HS-27A (cell line): ENCODE measurements at places on chromosomes 6 and 20.
A peak's percentile ranks its signal among the peaks of the same experiment; 100 is the strongest.

- no peak for DNase-seq
These were observed 70.9 kb downstream of the ZNF217 start for GRCh38 chr20:53522696-53523095.

- DNase-seq: no peak
These were observed 801.9 kb downstream of the QKI start for GRCh38 chr6:164216368-164216767.

DNA sequence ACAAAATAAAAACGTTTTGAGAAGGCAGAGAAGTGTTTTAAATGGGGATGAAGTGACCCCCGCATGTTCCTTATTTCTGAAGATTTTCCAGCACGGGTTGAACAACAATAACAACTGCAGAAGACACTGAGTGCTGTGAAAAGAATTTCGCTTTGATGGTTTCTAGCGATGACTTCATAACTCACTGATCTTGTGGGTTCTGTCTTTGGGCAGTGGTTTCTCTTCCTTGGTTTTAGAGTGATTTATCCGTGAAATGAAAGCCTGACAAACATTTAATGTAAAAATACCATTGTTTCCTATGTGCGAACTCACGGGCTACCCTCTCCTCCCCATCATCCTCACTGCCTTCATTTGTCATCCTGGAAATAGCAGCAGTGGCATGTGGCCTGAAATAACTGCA is 793.9 kb downstream of the QKI start:
- DNase-seq: no peak

DNA sequence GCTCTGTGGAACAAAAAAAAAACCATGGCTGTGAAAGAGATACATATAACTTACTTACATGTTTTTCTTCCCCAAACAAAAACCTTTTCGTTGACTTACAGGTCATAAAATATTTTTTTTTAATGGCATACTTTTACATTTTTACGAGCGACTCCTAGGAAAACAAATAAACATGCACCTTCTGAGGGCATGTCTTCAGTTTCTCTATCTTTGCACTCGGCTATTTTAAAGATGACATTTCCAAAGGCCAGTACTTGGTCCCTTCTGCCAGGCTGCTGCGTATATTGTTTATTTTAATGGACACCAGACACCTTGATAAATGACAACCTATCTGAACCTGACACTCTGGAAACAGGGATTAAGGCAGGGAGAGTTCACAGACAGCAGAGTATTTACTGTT is 49.4 kb downstream of the PIGU start:
- no peak for DNase-seq

GRCh38 chr6:20205722-20206161 is 6.5 kb downstream of the MBOAT1 start:
- no peak for DNase-seq

- DNase-seq: peak; percentile 34
These were observed 19.3 kb upstream of the WFDC2 start for GRCh38 chr20:45450097-45450818.

GRCh38 chr6:67757465-67758033 is 877.5 kb upstream of the ADGRB3 start:
- DNase-seq: no peak

DNA sequence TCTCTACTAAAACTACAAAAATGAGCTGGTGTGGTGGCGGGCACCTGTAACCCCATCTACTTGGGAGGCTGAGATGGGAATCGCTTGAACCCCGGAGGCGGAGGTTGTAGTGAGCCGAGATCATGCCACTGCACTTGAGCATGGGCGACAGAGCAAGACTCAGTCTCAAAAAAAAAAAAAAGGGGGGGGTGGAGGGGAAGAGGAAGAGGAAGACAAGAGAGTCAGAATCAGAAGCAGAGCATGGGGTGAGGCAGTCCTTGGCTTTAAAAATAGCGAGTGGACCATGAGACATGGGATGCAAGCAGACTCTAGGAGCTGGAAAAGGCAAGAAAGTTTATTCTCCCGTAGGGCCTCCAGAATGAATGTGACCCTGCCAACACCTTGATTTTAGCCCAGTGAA is 3.9 kb upstream of the SLC9A8 start:
- no peak for DNase-seq

DNA sequence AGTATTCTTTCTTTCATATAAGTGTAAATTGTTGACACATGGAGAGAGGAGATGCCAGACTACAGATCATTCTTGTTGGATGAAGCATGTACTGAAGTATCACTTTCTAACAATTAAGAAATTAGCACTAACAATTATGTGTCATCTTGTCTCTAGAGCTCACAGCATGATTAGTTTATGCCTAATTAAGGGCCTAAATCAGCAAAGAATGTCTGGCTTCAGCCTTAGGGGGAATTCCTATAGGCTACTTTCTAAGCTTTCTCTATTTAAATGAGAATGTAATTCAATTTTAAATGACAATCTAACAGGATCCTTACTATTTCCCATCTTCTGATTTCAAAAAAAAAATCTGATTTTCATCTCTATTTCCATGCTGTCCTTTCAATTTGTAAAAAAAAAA is 371.0 kb downstream of the EPHA7 start:
- DNase-seq: no peak

GRCh38 chr20:2708073-2708415 is 15.5 kb downstream of the EBF4 start:
- DNase-seq: no peak

DNA sequence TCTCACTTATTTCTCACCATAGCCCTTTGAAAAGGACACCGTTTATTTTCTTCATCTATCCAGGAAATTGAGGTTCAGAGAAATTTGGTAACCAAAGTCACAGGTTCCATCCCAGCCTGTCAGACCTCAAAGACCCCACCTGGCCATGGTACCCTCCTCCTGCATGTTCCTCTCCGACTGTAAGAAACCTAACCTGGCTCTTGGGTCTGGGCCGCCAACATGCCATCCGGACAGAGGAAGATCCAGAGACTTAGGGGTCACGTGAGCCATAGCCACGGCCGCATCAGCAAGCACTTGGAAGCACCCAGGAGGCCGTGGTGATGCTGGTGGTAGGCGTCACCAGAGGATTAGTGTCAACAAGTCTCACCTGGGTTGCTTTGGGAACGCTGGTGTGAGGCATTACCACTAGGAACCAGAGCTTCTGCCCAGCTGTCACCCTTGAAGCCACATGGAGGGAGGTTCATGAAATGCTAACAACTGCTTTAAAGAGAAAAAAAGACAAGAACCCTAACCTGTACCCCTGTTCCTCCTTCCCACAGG is 177.1 kb downstream of the EYA2 start:
- DNase-seq: no peak

DNA sequence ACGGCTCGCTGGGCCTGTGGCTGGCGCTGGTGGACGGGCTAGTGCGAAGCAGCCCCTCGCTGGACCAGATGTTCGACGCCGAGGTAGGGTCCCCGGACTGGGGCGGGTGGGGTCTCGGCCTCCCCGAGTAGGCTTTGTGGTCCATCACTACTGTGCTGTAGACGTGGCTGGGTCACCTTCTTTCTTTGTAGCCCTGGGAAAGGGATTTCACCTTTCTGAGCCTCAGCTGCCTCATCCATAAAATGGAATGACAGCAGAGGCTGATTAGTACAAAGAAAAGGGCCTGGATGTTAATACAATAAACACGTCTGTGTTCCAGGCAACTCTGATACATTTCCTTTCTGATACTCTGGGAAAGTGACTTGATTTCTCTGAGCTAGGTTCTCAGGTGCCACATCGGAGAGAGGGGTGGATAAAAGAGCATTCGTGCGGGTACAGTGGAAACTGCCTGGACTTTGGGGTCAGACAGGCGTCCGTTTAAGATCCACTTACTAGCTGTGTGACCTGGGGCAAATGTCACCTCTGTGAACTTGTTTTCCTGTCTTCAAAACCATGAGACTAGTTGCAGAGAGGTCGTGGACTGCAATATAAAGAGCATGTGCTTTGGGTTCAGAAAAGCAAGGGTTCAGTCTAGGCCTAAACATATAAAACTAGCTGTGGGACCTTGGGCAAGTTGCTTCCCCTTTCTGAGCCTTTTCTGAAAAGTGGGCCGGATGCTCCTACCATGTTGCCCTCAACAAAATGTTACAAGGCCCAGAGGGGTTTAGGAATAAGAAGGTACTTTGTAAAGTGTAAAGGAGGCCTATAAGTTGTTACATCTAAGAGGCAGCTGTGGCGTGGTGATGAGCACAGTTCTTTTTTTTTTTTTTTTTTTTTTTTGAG is 896 bp downstream of the SYS1 start:
- no peak for DNase-seq

DNA sequence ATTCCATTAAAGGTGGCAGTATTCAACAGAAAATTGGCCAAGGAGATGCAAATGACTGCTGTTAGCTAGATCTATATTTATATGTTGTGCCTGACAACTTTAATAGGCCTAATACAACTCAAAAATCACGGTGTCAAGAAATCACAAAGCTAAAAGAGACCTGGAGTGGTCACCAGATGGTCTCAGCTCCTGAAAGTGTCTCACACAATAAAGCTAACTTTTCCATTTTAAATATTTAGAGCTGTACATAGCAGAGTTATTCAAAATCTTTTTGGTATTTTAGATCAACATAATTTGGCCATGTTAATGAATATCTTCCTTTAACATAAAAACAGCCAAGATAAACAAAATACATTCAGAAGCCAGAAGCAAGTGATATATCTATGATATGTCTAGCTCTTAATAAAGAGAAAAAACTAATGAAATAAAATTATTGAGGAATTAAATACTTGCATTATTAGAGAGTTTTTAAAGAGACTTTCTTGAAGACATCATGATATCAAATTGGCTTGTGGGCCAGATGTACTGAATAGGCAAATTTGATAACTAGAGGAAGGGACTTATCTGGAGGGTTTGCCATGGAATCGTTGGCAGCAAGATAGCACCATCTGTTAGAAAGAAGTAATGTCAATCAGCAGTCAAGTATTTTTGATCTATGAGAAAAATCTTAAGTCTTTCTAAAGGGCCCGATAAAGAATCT is 84.9 kb upstream of the SCAF8 start:
- DNase-seq: no peak

GRCh38 chr6:107235511-107235910 is 120.2 kb upstream of the BEND3 start:
- DNase-seq: no peak
